CD4-positive, alpha-beta T cell treated with Interleukin-4 for 4 hours (primary cell): ENCODE measurements at places on chromosomes 2 and 18.

- no peak for DNase-seq
These were observed 7.0 kb upstream of the DRC1 start for GRCh38 chr2:26394694-26395093.

- DNase-seq, result peak; percentile 76
These were observed 119.2 kb downstream of the ANKRD44 start for GRCh38 chr2:197191177-197191939.

DNA sequence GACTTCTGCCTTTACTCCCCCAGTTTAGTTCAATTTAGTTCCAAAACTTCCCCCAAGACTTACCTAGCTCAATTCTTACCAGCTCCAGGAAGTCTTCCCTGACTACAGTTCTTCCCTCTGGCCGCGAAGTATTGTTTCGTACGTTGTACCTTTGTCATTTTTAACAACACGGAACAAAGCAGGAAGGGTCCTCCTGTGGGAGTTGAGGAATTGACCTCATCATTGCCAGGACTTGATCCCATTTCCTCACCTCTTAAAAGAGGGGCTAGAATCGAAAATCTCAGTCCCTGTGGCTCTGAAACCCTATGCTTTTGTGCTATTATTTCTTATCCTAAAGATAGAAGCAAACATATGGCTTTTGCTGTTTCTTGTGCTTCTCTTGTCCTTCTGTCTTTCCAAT lies 187.1 kb downstream of the MYO3B start:
- no peak for DNase-seq

DNA sequence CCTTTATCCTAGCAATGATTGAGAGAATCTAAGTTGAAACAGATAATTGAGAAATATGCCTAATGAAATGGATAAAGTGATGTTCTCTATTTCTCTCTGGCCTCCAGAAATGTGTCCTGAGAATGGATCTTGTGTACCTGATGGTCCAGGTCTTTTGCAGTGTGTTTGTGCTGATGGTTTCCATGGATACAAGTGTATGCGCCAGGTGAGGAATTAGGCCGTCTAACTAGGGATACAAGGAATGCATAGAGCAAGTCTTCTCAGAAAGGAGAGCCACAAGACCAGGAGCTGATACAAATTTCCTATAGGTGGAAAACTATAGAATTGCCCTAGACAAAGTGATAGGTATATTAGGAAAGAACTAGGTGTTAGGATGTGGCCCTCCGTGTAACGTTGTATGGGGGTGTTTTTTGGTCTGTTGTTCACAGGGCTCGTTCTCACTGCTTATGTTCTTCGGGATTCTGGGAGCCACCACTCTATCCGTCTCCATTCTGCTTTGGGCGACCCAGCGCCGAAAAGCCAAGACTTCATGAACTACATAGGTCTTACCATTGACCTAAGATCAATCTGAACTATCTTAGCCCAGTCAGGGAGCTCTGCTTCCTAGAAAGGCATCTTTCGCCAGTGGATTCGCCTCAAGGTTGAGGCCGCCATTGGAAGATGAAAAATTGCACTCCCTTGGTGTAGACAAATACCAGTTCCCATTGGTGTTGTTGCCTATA lies 592 bp upstream of the CAD start:
- no peak for DNase-seq

- DNase-seq, result no peak
These were observed 179.3 kb downstream of the FIGN start for GRCh38 chr2:163556511-163556910.

DNA sequence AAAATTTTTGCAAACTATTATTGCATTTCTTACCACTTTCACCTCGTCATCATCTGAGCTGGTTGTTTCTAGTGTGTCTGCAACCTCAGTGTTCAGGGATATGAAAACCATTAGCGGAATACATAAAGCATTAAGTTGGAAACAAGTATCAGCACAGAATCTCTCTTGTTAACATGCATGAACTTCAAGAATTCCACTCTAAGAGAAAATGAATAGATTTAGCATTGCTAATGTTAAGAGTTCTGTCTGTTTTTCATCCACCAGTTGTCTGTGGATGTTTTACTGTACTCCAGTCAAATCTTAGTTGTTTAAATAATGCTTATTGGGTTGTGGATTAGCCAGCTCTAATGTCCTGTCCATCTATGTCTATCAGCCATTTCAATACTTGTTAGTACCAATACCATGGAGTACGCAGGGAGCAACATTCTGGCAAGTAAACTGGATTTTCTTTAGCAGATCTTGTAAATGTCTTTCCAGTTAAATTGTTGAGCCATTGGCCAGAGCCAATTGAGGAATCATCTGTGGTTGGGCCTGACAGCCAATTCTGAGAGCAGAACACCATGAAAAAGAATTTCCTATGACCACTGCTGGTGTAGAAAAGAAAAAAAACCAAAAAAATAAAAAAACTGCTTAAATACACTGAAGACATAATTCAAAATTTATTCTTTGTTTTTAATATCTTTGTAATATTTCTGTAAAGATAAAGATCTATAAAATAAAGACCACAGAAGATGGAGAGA lies 82.5 kb downstream of the SLC8A1 start:
- DNase-seq, result no peak

- DNase-seq, result no peak
These were observed 44.0 kb downstream of the MYL12B start for GRCh38 chr18:3305933-3306332.

GRCh38 chr2:22694856-22695255 lies 690.1 kb upstream of the KLHL29 start:
- no peak for DNase-seq

DNA sequence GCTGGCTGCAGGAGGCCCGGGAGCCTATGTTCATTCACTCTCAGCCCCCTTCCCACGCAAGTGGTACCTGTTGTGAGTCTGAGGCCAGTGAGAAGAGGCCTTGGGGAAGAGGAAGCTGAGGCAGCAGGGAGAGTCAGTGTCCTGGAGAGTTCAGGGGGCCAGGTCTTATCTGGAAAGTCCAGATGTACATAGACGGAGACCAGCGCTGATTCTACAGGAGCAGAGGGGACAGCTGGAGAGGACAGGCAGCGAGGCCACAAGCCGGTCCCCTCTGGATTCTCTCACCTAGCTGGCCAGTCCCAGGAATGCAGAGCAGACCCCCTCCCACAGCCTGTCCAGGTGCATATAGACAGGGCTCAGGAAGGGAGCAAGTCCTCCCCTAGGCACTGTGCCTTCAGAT lies 29.1 kb upstream of the SELENOI start:
- DNase-seq, result no peak

GRCh38 chr2:136019306-136019705 lies 33.9 kb upstream of the DARS1 start:
- DNase-seq, result no peak

- DNase-seq, result no peak
These were observed 96.5 kb downstream of the INO80D start for GRCh38 chr2:205989271-205990071.

DNA sequence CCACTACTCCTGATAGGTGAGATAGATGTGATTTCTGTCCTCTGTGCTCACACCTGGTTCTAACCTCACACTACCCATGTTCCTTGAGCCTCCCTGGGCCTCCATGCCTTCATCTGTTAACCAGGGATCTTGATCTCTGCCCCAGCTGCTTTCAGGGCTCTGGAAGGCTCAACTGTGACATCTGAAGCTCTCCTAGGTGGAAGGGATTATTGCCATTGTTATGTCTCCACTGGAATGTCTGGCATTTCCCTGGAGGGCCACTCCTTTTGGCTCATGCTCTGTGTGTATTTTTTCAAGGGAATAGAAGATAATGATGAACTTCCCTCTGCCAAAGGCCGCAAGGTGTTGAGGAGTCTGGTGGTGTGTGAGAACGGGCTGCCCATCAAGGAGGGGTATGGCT lies 41.2 kb downstream of the PCARE start:
- no peak for DNase-seq

- no peak for DNase-seq
These were observed 30.0 kb upstream of the KLHL14 start for GRCh38 chr18:32802591-32803451.

DNA sequence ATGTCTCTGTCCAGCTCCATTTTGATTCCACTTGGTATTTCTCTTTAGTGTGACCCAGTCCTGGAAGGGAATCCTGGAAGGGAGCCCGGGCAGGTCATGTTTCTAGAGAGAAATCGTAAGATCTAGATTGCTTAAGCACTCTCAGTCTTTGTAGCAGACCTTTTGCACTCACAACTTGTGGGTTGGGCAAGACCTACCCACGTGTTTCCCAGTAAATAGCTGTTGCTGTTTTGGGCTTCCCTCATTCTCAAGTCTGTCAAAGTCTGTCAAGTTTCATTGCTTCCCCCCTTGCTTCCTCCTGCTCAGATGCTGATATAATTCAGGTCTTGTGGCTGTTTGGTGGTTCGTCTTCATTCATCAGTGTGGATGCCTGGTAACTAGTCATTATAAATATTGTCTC lies 17.4 kb upstream of the NEMP2 start:
- DNase-seq, result peak; percentile 49

GRCh38 chr2:219082332-219082958 lies 21.7 kb upstream of the IHH start:
- no peak for DNase-seq

GRCh38 chr2:102789349-102790090 lies 27.7 kb downstream of the TMEM182 start:
- DNase-seq, result no peak

GRCh38 chr2:147845411-147845971 lies 662 bp downstream of the ACVR2A start:
- DNase-seq, result peak; percentile 67

DNA sequence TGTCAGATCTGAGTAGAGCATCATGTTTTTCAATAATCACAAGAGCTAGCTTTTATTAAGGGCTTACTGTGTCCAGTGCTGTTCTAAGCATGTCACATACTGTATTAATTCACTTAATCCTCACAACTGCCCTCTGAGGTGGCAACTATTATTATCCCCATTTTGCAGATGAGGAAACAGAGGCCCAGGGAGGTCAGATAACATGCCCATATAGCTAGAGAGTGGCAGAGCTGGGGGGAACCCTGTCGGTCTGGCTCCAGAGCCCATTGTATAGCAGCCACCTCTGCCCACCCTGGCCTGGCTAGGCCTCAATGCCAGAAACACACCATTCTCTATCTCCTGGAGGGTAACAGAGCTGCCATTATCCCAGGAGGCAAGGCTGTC lies 113.2 kb downstream of the B3GNT2 start:
- DNase-seq, result no peak

DNA sequence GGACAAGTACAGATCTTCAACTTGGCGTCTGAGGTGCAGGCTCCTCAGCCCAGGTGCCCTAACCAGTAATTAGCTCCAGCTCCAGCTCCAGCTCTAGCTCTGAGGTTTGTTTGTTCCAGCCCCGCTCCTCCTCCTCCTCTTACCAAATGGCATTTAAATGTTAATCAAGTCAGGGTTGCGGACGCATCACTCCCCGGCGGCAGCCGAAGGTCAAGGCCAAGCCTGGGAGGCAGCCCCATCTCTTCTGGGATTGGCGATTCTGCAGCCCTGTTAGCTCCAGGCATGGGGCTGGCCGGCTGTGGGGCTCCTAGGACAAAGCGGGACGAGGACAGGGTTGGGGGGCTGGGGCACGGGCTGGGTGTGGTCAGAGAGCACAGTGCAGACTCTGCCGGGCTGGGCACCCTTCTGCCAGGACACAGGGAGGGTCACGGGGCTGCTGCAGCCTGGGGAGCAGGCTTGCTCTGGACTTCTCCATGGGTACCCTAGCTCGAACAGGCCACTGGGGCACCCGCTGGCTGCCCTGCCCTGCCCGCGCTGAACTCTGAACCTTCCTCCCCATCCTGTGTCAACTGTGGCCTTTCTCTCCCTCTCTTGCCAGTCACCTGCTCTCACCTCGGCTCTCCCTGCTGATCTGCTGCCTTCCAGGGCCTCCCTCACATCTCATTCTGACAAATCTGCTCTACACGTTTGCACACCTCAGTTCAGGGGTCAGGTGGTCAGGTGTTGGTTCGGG lies 203.3 kb downstream of the CELF4 start:
- DNase-seq, result no peak

- DNase-seq, result no peak
These were observed 37.8 kb downstream of the COMMD1 start for GRCh38 chr2:61943251-61943650.

DNA sequence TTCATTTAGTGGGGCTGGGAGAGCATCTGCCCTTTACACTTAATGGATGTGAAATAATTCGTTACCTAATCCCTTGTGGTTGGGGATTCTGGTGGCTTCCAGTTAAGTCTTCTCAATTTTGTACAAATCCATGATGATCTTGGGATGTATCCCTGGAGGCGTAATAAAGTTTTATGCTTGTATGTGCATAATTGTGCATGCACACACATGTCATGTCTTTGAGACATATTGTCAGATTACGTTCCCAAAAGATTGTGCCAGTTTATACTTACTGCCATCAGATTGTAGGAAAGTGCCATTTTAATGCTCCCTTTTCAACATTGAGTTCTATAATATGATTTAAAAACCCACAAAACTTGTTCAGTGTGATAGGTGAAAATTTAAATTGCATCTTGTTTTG lies 60.8 kb downstream of the CHRNA1 start:
- DNase-seq, result no peak

DNA sequence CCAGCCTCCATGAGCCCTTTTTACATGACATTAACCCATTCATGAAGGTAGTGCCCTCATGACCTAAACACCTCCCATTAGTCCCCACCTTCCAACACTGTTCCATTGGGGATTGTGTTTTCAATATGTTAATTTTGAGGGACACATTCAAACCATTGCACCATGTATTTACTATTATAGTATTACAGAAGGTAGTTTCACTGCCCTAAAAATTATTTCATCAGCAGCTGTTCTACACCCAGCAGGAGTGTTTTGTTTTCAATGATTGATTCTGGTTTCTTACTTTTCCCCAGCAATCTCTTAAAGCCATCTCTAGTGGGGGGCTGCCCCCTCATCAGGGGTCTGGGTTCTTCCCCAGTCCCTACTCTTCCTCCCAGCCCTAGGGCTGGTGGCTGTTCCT lies 71.9 kb downstream of the CERS6 start:
- DNase-seq, result no peak

DNA sequence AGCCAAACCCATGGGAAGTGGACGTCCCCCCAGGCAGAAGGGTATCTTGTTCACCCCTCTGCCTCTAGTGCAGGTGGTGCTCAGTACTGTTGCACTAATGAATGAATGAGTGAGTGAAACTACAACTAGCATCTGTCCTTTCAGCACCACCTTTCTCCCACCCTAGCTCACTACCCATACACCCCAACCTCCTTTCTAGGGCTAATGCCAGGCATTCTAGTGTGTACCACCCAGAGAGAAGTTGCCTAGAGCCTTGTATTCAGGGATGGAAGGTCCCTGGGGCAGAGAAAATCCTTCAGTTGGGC lies 22.5 kb downstream of the CCT7 start:
- DNase-seq, result no peak

GRCh38 chr2:230666885-230667712 lies 45.5 kb upstream of the CAB39 start:
- no peak for DNase-seq

GRCh38 chr2:76506538-76506937 lies 795.8 kb upstream of the GCFC2 start:
- DNase-seq, result no peak
